ENCODE measurements at places on chromosomes 12 and 14.

DNA sequence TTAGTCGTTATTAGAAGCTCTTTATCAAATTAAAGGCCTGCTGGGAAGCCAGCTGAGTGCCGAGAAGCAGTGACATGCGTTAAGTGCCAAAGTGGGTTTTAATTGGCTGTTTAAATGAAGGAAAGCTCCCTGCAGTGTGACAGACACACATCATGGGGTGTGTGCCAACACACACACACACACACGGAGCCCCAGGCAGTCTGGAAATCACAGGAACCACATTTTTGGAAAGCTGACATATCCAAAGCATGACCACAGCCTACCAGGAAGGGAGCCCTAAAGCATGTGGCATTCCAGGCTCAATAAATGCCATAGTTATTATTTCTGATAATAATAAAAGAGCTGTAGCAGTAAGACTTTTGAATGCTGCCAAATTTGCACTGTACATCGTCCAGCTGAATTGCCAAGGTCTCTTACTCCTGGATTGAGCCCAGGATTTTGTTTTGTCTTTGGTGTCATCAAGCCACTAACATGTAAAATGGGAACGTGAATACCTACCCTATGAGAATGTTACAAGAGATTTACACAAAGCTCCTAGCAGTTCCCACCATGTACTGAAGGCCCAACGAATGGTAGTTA is 135.1 kb downstream of the TMEM30B start:
- DNase-seq: peak; percentile 92

DNA sequence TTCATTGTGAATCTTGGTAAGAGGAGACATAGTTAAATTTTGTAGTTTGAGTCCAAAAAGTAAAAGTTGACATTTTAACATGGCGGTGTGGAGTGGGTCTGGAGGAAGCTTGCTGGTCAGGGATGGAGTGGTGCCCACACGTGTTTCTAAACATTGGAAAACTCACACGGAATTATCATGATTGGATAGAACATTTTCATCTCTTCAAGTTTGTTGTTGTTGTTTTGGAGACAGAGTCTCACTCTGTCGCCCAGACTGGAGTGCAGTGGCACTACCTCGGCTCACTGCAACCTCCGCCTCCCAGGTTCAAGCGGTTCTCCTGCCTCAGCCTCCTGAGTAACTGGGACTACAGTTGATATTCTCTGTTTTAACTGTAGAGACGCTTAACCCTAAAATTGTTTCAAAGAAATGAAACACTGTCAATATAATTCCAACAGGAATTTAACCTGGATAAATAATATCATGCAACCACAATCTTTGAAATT is 502 bp upstream of the MBIP start:
- no peak for DNase-seq

DNA sequence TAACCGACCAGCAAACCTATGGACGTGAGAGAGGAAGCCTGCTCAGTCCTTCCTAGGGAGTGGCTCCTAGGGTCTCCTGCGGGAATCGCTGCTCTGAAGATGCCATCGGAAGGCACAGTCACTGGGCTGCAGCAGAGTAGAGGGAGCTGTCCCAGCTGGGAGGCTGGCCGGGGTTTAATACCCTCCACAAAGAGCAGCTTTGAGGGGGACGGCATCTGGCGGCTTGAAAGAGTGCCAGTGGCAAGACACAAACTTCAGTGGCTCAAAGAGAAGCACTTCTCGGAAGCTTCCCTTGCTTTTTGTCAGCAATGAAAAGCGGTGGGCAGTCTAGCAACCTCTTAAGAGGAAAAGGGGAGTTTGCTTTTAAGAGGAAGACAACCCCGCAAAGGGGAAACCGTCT is 114.6 kb downstream of the TMEM132C start:
- DNase-seq: no peak

GRCh38 chr14:75675265-75675960 is 14.4 kb downstream of the TTLL5 start:
- DNase-seq: peak; percentile 10

GRCh38 chr14:61462566-61463193 is 141.3 kb downstream of the PRKCH start:
- DNase-seq: peak; percentile 91

DNA sequence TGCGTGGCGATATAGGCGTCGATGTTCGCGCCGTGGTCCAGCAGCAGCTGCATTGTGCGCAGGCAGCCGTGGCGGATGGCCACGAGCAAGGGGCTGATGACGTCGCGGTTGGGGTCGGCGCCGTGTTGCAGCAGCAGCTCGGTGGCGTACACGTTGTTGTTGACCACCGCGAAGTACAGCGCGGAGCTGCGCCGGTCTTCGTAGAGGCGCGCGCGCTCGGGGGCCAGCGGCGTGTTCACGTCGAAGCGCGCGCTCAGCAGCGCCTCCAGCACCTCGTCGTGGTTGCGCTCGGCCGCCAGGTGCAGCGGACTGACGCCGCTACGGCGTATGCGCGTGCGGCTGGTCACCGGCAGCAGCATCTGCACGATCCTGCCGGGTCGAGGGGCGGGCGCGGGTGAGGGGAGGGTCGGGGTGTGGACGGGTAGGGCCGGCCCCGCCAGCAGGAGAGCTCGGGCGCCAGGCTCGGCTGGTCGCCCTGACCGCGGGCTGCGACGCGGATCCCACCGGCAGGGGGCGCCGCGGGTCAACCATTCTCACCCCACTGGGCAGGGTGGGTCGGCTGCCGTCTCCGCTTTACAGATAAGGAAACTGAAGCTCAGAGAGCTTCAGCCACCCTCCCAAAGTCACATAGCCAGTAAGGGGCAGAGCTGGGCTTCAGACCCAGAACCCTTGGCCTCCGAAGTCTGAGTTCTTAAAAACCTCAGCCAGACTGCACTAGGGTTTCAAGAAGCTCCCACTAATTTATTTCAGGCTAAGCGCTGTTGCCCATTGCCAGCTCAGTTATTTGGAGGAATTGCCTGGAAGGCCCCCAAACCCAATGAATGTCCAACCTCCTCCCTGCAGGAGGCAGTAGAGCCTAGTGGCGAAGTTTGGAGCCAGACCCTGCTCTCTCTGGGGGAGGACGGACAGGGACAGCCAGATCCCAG is 12.4 kb downstream of the FAM181A start:
- DNase-seq: peak; percentile 93

DNA sequence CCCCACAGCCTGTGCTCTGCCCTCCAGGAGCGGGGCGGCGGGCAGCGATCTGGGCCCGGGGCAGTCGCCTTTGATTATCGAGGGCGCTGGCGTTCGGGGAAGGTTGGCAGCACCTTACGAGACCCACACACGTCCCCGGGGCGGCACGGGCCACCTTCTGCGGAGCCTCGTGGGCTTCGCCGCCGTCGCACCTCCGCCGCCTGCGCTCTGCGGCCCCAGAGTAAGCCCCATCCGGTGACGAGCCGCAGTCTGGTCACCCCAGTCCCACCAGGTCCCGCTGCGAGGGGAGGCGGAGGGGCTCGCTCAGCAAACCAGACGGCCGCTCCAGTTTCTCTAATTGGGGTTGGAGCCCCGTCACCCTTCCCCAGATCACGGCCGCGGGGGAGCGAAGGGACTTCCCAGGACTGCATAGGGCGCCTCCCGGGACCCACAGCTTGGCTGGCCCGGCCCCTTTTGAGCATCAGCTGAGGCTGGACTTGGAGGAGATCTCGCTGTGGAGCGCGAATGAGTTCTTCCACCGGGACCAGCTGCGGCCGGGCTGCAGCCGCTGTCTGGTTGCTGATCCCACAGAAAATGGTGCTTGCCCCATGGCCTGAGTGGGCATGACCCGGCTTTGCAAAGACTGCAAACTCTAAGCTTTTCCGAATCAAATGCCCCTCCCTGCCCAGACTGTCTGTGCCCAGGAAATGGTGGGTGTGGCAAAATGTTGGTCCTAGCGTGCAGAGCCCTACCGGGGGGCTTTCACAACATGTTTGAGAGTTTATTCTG is 560 bp downstream of the LGALS3 start:
- DNase-seq: peak; percentile 81

- DNase-seq: no peak
Measured at GRCh38 chr12:69846976-69847375, 21.9 kb downstream of the MYRFL start.

DNA sequence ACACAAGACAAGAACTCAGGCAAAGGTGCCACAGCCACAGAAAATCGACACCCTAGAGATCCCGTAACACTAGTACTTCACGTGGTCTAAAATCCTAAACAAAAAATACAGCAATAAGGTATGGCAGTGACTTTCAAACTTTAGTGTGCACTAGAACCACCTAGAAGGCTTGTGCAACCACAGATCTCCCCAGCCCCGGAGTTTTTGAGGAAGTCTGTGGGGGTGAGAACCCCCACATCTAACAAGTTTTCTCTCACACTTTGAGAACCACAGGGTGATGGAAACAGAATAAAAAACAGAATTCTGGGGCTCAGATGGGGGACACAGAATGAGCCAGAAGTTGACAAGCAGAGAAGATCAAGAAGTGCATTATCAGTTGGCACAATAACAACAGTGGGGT is 254.0 kb downstream of the ANO6 start:
- DNase-seq: no peak

DNA sequence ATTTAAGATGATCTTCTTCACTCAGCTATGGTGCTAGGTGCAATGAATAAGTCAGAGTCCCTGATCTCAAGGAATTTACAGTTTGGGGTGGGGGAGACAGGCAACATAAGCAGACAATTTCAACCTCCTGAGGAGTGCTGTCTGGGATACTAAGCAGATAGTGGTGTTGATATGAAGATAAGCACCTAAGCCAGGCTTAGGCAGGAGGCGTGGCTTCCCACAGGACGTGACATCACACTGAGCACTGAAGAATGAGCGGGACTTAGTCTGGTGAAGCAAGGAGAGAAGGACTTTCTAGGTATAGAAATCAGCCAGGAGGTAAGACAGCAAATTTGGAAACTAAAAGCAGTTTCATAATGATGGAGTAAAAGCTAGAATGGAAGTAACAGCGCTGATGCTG is 6.8 kb downstream of the PRPH start:
- DNase-seq: no peak

GRCh38 chr14:54599966-54600716 is 33.2 kb downstream of the SAMD4A start:
- peak; percentile 54 for DNase-seq

- DNase-seq: no peak
Measured at GRCh38 chr12:4056910-4057845, 184.0 kb upstream of the PARP11 start.

DNA sequence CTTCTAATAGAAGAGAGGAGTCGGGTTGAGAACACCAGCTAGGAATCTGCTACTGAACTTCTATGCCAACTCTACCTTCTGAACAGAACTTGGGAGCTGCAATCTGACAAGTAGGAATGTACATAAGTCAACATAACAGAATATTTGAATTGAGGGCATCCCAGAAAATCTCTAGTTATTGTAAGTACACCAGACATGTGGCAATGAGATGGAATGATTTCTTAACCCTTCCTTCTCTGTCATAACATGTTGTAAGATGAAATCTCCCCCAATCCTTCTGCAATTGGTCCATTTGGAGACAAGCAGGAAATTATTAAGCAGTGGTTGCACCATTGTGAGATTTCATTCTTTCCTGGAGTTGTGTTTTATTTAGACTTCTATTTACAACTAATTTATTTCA is 68.7 kb upstream of the TMPO start:
- DNase-seq: no peak

GRCh38 chr12:91105807-91106206 is 5.5 kb downstream of the LUM start:
- DNase-seq: no peak

- DNase-seq: peak; percentile 95
Measured at GRCh38 chr14:22824711-22825359, 4.9 kb upstream of the MRPL52 start.

GRCh38 chr12:14403711-14404196 is 38.3 kb downstream of the ATF7IP start:
- DNase-seq: peak; percentile 18

GRCh38 chr12:3040663-3041544 is 36.3 kb upstream of the TSPAN9 start:
- no peak for DNase-seq

- no peak for DNase-seq
Measured at GRCh38 chr14:68331991-68332390, 460.9 kb downstream of the ZFP36L1 start.

GRCh38 chr14:56888274-56888673 is 78.0 kb upstream of the OTX2 start:
- no peak for DNase-seq

- DNase-seq: no peak
Measured at GRCh38 chr12:110243227-110243626, 37.8 kb upstream of the ATP2A2 start.

GRCh38 chr12:129162805-129163204 is 309.5 kb downstream of the GLT1D1 start:
- no peak for DNase-seq

GRCh38 chr12:15044471-15044870 is 71.6 kb downstream of the PDE6H start:
- peak; percentile 15 for DNase-seq

- DNase-seq: no peak
Measured at GRCh38 chr12:85516667-85517325, 236.8 kb downstream of the ALX1 start.

GRCh38 chr12:4540170-4540569 is 1.5 kb downstream of the RAD51AP1 start:
- DNase-seq: no peak

DNA sequence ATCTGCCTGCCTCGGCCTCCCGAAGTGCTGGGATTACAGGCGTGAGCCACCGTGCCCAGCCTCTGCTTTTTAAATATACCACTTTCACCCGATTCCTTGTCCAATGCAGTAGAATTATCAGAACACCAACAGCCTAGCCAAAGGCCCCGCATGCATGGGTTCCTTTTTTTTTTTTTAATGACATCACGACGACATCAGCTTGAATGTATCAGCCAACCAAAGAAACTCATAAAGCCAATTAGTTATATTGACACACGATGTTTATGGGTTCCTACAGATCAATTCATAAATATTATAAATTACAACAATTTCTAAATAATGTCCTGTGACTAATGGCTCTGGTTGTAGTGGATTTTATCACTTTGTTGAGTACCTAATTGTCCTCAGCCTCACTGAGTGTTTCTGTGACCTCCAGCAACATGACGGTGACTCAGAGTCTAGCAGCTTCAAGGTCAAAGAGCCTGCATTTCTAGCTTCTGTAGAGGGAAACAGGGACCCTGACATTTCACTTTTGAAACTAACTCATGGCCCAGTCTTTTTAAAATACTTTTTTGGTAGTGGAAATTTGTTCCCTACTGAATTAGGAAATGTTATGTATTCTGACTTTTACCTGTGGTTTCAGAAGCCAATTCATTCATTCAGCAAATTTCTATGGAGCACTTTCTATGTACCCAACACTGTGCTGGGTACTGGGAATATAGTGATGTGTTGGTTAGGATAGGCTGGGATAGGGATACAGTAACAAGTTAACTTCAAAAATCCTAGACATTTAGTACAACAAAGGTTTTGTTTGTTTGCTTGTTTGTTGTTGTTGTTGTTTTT is 144.1 kb downstream of the SUDS3 start:
- DNase-seq: no peak

- DNase-seq: no peak
Measured at GRCh38 chr12:50727466-50727865, 36.4 kb upstream of the ATF1 start.

GRCh38 chr12:116529686-116530085 is 29.5 kb upstream of the MAP1LC3B2 start:
- DNase-seq: no peak

GRCh38 chr14:91834571-91834970 is 32.8 kb downstream of the TC2N start:
- DNase-seq: no peak

Data from Daoy (cell line).